Kidney capillary endothelial cell (primary cell): ENCODE measurements at places on chromosomes 2 and 18.

GRCh38 chr2:216857131-216857550, 2.7 kb downstream of the TNP1 start:
- peak; percentile 40 for DNase-seq

DNA sequence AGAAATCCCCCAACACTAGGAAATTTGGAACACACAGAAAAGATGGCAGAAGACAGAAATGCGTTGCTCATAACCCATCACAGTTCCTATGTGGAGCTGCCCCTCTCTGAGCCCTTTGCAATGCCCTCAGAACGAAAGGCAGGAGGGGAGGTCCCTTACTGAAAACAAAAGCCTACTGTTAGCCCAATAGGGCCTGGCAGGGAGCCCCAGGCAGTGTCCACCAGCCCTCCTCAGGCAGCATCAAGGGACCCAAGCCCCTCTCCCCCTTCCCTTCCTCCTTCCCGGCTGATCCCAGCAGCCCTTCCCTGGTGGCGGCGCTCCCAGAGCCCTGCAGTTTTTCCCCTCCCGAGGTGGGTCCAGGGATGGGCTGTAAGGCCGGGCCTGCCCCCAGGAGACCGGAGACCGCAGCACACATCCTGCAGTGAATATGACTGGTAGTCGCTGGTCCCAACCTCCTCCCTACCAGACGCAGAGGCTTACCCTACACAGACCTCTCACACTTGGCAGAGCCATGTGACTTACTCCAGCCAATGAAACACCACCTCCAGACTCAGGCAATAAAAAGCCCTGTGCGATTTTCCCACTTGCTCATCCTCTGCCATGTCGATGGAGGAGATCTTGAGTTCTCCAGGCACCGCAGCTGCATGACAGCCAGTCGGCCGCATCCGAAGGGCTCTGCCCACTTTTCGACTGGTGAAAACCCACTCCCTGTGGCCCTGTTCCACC, 19.4 kb upstream of the DUSP2 start:
- no peak for DNase-seq

DNA sequence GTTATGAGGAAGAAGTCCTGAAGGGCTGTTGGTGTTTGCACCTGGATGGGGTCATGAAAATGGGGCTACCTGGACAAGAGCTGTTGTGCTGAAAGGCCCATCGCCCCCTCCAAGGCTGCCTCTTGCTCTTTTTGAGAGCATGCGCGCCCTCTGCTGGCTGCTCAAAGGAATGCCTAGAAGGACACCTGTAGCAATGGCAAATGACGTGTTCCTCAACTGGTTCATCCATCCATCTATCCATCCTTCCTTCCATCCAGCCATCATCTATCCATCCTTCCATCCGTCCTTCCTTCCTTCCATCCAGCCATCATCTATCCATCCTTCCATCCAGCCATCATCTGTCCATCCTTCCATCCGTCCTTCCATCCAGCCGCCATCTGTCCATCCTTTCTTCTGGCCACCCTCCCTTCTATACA, 17.2 kb upstream of the RPL31 start:
- DNase-seq: peak; percentile 69

DNA sequence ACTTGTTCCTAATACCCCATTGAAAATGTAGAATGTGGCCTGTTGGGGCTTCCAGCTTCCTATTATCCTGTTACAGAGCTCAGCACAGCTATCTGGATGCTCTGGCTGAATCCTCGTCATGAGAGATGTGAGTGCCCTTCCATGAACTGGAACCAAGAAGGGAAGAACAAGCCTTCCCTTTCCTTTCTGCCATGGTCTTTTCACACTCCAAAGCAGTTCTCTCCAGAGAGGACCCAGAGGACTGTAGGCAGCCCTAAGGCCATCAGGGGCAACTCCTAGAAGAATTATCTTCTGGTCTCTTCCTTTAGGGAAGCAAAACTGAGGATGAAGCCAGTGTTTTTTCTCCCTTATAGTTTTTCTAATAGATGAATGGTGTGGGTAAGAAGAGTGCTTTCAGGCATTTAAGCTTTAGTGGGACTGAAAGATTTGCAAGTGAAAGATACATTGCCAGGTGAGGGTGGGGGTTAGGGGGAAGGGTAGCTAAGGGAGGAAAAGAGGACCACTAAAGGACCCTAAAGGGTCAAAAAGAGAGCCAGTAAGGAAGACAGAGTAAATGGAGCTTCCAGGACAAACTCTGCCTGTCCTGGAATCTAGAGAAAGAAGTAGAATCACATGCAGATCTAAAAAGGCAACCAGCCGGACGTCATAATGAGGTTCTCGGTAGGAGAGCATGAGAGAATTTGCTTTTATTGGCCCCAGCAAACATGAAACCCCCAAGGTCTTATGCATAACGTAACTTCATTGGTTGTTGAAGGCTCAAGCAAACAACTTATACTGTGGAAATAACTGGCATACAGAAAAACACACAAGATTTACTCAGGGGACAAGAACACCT, 12.4 kb upstream of the XPO1 start:
- no peak for DNase-seq

- DNase-seq: no peak
These were observed 24.8 kb downstream of the SERPINE2 start for GRCh38 chr2:224014336-224014735.

GRCh38 chr2:240021488-240022104, 3.5 kb downstream of the NDUFA10 start:
- peak; percentile 39 for DNase-seq

- no peak for DNase-seq
These were observed 31.1 kb downstream of the EPAS1 start for GRCh38 chr2:46328291-46328690.

- DNase-seq: no peak
These were observed 12.0 kb downstream of the GPR35 start for GRCh38 chr2:240637116-240637900.

GRCh38 chr2:118732432-118732831, 115.0 kb downstream of the EN1 start:
- no peak for DNase-seq

DNA sequence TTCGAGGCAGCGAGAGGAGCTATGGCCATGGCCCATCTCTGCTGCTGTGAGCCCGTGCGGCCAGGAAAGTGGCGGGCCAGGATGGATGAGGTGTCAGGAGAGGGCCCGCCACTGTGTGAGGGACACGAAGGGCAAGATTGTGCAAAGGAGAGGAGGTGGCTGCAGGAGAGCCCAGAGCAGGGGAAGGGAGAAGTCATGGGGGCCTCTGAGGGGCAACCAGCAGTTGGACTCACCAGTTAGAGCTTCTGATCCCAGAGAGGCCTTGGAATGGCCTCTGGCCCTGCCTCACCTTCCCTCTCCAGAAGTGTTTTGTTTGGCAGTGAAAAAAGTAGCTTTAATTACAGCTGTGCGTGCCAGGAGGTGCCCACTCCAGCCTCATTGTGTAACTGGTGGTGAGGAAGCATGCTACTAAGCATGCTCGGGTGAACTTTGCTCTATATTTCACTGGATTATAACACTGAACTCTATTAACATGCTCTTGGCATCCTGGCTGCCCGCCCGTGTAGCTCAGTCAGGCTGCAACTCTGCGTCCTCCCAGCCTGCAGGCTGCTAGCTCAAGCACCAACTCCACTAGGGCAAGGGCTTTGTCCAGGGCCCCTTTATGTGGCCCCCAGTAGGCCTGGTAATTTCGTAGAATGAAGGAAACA, 34.2 kb downstream of the IMPA2 start:
- DNase-seq: no peak

GRCh38 chr18:13657974-13658373, 68.4 kb downstream of the FAM210A start:
- no peak for DNase-seq

GRCh38 chr2:235263205-235264120, 230.4 kb upstream of the AGAP1 start:
- DNase-seq: peak; percentile 96

DNA sequence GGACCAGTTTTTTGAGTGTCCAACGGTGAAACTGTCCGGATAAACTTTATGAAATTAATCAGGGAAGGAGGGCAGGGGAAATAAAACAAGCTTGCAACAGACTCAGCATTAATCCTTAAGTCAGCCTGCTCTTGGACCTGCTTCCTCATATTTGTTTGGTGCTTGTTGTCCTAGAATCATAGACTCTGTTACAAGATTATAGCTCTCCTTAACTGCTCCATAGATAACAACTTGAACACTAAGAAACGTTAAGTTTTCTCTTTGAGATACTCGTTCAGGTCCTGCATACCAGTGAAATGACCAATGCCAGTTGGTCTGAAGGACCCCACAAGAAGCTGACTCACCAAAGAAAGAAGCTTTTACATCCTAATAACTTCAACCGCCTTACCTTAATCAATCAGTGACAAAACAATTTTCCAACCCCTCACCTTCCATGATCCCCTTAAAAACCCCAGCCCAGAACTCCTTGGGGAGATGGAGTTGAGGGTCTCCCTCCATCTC, 493.2 kb downstream of the PID1 start:
- DNase-seq: no peak

GRCh38 chr2:133253793-133254192, 314.5 kb downstream of the NCKAP5 start:
- no peak for DNase-seq

DNA sequence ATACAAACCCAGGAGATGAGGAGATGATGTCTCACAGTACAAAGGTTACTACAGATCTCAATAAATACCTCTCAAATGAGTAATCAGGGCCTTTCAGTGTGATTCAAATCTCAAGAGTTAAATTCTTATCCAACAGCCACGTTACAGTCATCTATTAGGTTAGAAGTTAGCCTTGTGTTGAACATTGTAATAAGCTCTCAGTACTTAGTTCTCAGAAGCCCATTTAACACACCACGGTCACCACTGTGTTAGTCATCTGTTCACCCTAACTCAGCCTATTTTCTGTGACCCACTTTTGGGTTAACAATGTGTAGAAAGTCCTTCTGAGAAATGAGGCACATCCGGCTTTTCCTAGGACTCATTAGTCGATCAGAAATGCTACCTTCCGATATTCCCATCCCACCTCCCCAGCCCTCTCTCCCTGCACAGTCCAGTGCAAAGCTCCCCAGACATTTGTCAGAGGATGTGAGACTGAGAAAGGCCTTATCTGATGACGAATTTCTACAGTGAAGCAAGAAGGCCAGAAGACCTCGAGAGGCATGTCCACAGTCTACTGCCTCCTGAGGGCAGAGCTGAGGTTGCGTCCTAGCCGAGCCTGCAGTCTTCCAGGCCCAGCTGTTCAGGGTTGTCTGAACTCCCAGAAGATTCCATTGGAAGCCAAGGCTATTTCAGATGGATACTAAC, 92.6 kb downstream of the ACTR2 start:
- peak; percentile 87 for DNase-seq

DNA sequence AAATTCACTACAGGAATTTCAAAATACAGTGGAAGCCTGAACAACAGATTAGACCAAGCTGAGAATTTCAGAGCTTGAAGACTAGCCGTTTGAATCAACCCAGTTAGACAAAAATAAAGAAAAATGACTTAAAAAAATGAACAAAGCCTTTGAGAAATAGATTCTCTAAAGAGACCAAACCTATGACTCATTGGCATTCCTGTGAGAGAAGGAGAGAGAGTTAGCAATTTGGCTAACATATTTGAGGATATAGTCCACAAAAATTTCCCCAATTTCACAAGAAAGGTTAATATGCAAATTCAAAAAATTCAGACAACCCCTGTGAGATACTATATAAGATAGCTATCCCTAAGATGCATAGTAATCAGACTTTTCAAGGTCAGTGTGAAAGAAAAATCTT, 78.0 kb downstream of the MYO3B start:
- DNase-seq: no peak

DNA sequence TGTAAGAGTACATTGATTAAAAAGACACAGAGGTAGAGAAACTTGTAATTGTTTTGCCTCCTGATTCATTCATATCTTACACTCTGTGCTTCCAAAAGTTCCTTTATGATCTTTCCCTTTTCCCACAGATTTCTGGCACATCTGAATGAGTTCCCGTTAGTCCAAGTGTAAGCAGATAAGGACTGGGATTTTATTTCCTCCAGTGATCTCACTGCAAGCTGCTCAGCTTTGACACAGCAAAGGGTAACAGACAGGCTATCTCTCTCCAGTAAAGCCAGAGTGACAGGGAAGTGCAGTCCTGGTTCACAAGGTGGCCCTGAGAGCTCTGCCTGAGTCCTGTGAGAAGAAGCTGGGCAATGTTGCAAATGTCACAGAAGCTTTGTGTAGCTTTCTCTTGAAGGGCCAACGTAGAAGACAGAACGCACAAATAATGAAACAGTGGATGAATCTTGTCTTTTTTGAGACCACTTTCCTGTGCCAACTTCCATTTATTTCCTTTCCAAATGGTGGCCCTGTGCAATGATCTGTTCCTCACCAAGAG, 32.5 kb upstream of the KCNE4 start:
- no peak for DNase-seq

DNA sequence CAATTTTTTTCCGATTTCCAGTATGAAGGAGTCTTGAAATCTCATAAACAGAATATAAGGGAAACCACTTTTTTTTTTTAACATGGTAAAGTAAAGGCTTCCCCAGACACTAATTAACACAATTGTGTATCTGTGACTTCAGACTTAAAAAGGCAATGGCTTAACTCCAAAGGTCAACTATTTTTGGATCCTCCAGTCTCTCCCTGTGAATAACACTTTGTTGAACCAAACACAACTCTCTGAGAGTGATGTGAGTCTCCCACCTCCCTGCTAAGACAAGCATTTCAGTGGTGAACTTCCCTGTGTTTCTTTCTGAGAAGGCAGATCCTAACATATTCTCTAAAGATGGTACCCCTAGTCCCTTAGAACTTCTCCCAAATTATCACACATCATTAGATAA, 219.6 kb upstream of the RBBP8 start:
- DNase-seq: no peak

DNA sequence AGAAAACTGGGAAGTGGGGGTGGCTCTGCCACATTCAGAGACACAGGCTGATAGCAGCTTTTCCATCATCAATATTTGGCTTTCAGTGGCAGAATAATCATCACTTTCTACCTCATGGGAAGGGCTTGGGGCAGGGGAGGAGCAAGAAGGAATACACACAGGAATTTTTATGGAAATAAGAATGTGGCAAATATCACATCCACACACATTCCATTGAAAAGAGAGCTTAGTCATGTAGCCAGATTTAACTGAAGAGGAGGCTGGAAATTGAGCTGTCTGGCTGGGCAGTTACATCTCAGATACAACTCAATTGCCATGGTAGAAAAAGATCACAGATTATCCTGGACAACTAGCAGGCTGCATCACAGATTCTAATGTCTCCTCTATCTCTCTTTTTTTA, 1474.0 kb upstream of the ACVR2A start:
- DNase-seq: no peak

- peak; percentile 87 for DNase-seq
These were observed 8.1 kb downstream of the SMAD7 start for GRCh38 chr18:48942554-48943261.

- peak; percentile 26 for DNase-seq
These were observed 521.2 kb upstream of the FANCL start for GRCh38 chr2:58762176-58762781.

GRCh38 chr18:11654736-11655605, 34.1 kb upstream of the GNAL start:
- DNase-seq: peak; percentile 44

- no peak for DNase-seq
These were observed 19.3 kb upstream of the TMEM87B start for GRCh38 chr2:112035786-112036185.

GRCh38 chr18:36814994-36815393, 13.8 kb downstream of the TPGS2 start:
- no peak for DNase-seq

GRCh38 chr2:152863826-152864225, 145.4 kb downstream of the ARL6IP6 start:
- no peak for DNase-seq

GRCh38 chr2:183359867-183360266, 235.6 kb downstream of the NUP35 start:
- peak; percentile 8 for DNase-seq
